ENCODE measurements at places on chromosomes 1 and 21.

- DNase-seq = no peak
These were observed 82.1 kb upstream of the CCDC190 start for GRCh38 chr1:162942916-162943559.

DNA sequence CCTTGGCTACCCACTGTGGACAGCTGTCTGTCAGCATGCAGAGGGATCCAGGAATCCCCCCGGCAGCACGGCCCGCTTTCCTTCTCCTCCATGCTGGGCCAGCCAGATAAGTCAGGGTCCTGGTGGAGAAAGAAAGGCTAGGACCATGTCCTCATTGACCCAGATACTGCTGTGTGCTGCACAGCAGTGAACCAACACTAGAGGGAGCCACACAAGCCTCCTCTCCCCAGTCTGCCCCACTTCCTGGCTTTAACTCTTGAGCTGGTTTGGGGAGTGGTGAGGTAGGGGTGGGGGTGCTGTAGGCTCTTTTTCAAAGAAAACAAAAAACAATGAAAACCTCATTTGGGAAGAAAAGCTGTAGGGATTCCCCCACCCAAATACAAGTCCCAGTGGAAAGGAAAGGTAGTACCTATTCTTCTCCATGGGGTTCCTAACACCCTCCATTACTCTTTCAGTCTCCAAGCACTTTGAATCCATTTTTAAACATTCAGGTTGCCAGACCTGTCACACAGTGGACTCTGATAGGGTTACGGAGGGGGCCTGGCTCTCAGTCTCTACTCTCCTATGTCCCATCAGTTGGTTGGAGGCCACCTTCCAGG is 84.9 kb upstream of the CD1D start:
- DNase-seq = peak; percentile 23

- DNase-seq = peak; percentile 68
These were observed 1.3 kb downstream of the PCNT start for GRCh38 chr21:46325073-46325912.

- no peak for DNase-seq
These were observed 91.7 kb upstream of the PGBD5 start for GRCh38 chr1:230517786-230518185.

DNA sequence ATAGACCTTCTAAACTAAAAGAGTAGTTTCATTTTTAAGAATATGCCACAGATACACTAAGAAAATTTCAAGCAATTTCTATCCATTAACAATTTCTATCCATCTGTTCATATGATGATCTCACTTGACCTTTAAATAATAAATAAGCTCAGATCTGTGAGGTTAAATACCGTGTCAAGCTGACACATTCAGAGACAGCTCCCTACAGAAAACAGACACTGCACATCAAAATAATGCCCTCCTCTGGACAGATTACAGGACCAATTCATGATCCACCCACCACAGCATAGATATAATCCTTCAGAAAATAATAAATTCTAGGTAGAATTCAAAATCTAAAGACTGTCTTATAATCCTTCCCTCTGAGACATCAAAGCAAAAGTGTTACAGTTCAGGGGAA is 49.4 kb upstream of the SEC16B start:
- no peak for DNase-seq

DNA sequence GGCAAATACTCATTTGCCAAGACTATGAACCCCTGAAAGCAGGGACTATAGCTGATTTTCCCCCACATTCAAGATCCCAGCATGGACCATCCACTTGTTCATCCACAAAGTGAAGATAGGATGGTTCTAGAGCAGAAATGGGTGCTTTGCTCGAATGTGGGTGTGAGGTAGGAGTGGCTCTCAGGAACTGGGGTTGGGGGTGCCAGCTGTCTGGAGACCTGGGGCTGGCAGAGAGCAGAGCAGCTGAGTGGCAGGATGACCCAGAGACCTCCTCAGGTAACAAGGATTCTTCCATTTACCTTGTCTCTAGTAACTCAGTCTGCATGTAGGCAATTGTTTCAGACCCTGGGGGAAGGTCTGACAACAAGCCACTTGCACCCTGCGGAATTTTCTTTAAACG is 6.0 kb downstream of the S100A9 start:
- DNase-seq = no peak

- DNase-seq = no peak
These were observed 25.4 kb downstream of the GNAI3 start for GRCh38 chr1:109573785-109574184.

- no peak for DNase-seq
These were observed 167.9 kb downstream of the ASTN1 start for GRCh38 chr1:176996456-176997090.

GRCh38 chr1:67162954-67163353 is 3.3 kb upstream of the IL23R start:
- DNase-seq = no peak

- no peak for DNase-seq
These were observed 58.6 kb downstream of the MEGF6 start for GRCh38 chr1:3552751-3553150.

GRCh38 chr1:18941221-18942141 is 15.0 kb downstream of the IFFO2 start:
- no peak for DNase-seq

Data from hematopoietic multipotent progenitor cell treated with erythropoietin and hydrocortisone succinate and interleukin-3 and kit ligand, for 17 days (in vitro differentiated cells).